ENCODE measurements at places on chromosomes 11 and 22.

- no peak for DNase-seq
Observed at GRCh38 chr11:106621484-106621883, 396.8 kb downstream of the GUCY1A2 start.

DNA sequence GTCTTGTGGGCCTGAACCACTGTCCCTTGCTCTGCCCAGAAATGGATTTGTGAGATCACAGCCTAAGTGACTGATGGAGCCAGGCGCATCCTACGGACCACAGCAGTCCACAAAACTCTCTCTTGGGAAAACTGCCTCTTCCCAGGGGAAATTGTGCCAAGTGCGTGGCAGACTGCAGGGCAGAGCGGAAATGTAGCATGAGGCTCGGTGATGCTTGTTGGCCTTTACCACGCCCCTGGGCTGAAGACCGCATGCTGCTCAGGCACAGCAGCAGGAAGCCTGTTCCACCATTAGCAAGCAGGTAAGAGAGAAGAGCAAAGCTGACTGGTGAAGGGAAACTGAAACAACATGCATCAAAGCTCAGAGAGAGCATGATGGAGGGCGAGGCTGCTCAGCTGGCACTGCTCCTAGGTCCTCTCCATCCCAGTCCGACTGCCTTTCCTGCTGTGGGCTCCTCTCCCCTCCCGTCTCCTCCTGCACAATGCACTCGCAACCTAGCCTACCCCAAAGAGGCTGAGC lies 26.5 kb upstream of the SCARF2 start:
- no peak for DNase-seq

- DNase-seq, result no peak
Observed at GRCh38 chr22:48926643-48927042, 901.0 kb downstream of the BRD1 start.

GRCh38 chr11:44954051-44954906 lies 3.6 kb upstream of the TP53I11 start:
- no peak for DNase-seq

DNA sequence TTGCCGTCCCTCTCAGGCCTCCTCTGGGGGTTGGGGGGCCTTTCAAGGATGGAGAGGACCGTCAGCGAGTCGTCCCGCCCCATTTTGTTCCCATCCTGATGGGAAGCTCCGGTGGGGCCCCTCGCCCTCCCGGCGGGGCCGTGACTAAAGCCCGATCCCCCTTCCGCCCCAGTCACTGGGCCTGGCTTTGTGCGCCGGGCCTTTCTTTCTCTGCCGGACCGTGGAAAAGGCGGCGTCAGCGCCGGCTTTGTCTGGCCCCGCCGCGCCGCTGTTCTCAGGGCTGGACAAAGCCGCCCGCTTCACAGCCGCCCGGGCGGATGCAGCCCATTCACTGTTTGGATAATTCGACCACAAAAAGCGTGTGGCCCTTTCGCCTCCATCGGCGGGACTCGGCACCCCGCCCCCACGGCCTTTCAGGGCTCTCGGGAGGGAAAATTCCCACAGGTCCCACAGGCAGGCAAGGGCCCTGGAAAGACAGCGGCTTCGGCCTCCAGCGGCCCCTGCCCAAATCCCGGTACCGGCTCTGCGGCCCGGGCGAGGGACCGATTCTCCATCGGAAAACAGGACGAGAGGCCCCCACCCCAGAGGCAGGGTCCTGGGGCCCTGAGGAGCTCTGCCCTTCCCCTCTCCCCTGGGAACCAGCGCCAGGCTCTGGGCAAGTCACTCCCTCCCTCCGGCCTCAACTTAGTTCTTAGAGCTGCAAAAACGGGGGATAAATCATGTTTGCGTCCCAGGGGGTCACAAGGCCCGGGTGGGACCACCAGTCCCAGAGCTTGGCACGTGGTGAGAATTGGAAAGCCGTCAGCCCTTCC lies 87.2 kb downstream of the WNT7B start:
- no peak for DNase-seq

DNA sequence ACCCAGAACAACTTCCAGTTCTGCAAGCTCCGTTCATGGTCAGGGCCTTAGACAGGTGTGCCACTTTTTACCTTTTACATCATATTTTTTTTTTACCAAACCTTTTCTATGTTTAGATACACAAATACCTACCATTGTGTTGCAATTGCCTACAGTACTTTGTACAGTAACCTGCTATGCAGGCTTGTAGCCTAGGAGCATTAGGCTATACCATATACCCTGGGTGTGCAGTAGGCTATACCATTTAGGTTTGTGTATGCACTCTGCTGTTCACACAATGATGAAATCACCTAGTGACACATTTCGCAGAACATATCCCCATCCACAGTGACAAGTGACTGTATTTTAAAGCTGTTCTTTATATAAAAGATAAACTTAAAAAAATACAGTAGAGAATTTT lies 29.6 kb downstream of the APIP start:
- DNase-seq, result no peak

DNA sequence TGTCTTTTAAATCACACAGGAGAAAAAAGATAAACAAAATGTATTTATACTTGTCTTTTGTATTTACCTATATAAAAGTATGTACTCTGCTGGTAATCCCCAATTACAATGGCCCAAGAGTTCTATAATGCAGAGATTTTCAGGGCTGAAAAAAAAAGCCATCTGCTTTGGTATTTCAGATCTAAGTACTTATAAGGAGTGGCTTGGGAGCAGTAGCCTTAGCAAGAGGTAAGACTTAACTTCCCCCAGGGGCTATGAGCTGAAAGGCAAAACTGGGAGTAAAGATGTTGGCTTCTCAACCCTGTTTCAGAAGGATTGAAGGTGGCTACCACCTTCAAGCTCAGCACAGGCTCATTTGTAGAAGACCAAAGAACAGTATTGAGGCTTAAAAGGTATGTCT lies 35.3 kb upstream of the EP300 start:
- DNase-seq, result no peak

DNA sequence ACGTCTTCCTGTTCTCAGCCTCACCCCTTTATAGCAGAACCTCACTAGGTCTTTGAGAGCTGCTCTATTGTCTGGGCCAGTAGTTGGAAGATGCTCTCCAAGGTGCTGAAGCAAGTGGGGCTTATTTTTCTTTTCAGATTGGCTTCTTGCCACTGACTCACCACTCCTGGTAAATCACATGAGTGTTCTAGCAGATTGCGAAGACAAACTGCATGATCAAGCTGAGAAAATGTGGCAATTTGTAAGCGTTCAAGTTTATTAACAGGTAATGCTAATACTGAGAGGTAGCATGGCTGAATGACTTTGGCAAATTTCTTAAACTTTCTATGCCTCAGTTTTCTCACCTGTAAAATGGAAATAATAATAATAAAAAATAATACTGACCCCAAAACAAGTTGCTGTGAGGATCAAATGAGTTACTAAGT lies 59.2 kb downstream of the CACNG2 start:
- DNase-seq, result peak; percentile 96

- DNase-seq, result no peak
Observed at GRCh38 chr11:78815831-78816230, 241.2 kb upstream of the NARS2 start.

GRCh38 chr11:120208777-120209176 lies 2.1 kb upstream of the OAF start:
- DNase-seq, result peak; percentile 77

GRCh38 chr11:86151174-86152005 lies 82.5 kb upstream of the PICALM start:
- DNase-seq, result no peak

- DNase-seq, result peak; percentile 48
Observed at GRCh38 chr11:62602141-62603071, 741 bp upstream of the MTA2 start.

DNA sequence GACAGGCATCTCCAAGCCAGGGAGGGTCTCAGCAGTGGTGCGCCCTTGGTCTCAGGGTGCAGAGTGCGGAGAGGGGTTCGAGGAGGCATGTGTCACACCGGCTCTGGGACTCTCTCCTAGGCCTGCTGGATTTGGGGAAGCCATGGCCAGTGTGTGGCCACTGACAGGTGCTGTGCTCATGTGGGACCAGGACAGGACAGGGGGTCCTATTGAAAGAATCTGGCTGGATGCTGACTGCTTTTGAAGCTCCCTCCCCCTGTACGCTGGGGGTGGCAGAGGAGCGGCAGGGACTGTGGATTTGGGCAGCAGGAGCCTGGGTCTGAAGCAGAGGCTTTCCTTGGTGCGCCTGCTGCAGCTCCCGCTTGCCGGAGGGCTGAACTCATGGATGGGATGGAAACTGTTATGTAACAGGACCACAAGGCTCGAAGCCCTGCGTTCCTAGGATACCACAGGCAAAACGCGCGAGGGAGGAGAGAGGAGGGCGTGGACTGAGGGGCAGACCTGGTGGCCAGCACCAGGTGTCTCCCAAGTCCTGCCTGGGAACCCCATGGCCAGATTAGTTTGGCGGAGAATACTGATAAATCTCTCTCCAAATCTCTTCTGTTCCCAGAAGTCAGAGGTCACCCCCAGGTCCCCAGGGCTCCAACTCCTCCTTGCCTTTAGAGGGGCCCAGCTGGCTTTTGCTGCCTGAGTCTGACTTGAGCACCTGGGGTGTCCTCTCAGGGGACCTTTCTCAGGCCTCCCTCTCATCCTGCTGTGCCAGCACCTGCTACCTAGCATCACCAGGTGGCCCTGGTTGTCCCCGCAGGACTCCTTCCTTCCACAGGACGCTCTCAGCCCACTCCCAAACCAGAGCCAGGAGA lies 13.8 kb upstream of the TEF start:
- peak; percentile 47 for DNase-seq

DNA sequence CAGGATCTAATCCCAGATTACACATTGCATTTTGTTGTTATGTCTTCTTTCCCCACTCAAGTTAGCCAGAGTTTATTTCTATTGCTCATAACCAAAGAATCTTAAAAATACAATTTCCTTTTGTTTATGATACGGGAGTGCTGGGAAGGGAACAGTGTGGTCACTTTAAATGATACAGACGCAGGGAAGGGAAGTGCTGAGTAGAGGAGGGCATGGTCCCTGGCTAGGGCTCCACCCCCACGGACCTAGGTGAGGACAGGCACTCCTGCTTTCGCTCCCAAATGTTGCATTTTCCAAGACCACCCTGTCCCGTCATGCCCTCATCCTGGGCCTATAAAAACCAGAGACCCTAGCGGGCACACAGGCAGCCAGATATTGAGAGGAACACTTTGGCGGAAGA lies 30.6 kb upstream of the NARS2 start:
- peak; percentile 6 for DNase-seq

DNA sequence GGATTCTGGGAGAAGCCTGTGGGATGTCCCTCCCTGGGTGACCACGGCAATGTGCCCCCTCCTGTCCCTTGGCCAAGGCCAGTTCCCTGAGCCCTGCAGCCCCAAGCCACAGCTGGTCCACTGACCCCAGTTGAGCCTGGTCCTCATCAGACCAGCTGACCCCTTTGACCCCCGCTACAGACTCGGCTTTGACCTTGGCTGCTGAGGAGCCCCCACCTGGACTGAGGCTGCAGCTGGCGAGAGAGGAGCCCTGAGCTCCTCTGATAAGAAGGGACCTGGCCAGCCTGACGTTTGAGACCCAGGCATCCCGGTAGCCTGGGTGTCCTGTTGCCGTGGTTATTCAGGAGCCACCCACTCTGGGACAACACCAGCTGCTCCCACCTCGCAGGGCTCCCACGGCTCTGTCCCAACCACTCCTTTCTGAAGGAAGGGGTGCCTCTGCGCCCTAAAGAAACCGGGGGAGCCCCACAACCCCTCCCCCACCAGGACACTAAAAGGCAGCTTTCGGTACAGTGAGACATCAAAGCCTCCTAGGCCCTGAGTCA lies 3.0 kb downstream of the ASCL2 start:
- DNase-seq, result no peak

GRCh38 chr11:38131535-38131934 lies 1533.5 kb upstream of the RAG2 start:
- no peak for DNase-seq

DNA sequence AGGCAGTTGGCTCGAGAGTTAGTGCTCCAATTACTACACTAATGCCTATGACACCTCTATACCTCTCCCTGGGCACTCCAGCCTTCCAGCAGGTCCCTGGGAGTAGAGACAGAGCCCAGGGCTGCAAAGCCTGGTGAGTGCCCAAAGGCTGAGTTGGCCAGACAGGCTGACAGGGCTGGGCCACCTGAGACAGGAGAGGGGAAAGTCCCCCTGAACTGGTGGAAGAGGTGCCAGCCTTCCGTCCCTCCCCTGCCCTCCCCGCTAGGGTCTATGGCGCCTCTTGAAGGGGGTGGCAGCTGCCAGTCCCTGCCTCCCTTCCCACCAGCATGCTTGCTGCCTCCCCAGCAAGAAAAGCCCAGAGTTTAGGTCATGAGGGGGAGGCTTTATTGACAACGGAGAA lies 3.0 kb downstream of the KCNJ11 start:
- DNase-seq, result no peak

DNA sequence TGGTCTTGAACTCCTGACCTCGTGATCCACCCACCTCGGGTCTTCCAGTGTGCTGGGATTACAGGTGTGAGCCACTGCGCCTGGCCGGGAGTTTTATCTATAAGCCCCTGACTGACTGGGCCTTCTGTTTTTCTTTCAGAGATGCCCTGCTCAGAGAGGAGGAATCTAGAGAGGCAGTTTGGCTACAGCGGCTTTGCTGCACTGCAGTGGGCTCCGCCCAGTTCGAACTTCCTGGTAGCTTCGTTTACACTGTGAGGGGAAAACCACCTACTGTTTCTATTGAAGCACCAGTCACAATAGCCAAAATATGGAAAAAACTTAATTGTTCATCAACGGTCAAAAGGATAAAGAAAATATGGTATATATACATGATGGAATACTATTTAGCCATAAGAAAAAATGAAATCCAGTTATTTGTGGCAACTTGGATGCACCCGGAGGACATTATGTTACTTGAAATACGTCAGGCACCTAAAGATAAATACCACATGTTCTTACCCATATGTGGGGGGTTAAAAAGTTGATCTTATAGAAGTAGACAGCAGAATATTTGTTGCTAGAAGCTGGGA lies 31.9 kb upstream of the FAM181B start:
- DNase-seq, result no peak

DNA sequence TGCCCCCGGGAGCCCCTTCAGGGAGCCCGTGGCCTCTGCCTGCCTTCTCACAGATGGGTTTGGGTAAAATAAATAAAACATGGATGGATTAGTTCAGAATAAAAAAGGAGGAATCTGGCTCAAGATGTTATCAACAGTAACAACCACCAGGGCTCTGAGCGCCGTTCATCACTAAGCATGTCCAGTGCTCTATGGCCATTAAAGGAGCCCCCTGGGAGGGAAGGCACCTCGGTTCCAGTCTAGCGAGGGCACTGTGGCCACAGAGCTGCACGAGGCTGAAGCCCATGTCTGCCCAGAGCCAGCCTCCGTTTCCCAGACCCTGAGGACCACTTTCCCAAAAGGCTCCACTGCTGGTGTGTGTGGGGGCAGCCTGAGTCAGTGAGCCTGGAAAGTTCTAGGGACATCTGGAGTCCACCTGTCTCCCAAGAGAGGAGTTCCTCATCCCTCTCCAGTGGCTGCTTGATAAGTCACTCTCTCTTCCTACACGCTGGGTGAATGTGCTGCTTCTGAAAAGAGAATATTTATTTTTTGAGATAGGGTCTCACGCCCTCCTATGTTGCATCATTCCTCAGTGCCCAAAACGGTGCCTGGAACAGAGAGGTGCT lies 614.6 kb downstream of the TBC1D22A start:
- no peak for DNase-seq

- DNase-seq, result peak; percentile 31
Observed at GRCh38 chr22:46931414-46931813, 169.0 kb downstream of the TBC1D22A start.
